Psoas muscle (tissue), 8 donors: ENCODE measurements at places on chromosomes 16 and 17.

- DNase-seq, result no peak
Observed at GRCh38 chr16:89449726-89450335, 40.5 kb downstream of the ANKRD11 start.

- no peak for DNase-seq
Observed at GRCh38 chr16:81995651-81996050, 15.6 kb downstream of the SDR42E1 start.

DNA sequence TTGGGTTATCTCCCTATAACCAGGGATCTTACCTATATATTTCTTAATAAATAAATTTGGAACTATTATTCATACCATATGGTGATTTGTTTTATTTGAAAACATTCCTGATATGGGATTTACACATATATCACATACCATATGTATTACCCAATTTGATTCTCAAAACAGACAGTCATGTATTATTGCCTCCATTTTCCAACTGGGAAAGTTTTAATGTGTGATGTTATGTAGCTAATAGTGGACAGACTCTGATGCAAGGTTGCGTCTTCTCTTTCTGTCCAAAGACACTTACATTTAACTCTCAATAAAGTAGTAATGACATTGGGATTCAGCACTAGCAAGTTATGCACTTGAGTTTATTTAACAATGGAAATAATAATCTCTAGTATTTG is 1.1 kb downstream of the KRTAP9-9 start:
- DNase-seq, result no peak

DNA sequence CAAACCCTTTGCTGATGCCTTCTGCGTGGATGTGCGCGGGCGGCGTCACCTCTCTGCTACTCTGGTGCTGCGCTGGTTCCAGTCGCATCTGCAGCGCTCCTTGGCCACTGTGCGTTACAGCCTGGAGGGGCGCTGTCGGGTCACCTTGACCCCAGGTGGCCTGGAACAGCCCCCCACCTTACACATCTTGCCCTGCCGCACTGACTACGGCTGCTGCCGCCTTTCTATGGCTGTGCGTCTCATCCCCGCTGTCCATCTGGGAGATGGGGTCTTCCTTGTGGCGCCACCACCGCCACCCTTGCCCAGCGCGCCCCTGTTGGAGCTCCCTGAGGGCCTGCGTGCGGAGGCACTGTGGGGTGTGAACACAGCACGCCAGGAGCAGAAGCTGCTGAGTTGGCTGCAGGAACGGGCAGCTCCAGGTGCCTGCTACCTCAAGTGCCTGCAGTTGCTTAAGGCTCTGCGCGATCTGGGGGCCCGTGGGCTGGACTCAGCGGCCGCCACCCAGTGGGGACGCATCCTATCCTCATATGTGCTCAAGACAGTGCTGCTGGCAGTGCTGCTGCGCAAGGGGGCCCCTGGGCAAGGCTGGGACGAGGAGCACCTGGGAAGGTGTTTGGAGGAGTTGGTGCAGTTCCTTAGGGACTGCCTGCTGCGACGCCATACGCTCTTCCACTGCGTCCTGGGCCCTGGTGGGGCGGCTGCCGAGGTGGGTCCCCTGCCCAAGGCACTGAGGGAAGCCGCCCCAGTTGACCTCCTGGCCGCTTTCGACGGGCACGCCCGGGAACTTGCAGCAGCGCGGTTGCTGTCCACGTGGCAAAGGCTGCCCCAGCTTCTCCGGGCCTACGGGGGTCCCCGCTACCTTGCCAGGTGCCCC is 1.6 kb downstream of the ITPRIPL2 start:
- no peak for DNase-seq

DNA sequence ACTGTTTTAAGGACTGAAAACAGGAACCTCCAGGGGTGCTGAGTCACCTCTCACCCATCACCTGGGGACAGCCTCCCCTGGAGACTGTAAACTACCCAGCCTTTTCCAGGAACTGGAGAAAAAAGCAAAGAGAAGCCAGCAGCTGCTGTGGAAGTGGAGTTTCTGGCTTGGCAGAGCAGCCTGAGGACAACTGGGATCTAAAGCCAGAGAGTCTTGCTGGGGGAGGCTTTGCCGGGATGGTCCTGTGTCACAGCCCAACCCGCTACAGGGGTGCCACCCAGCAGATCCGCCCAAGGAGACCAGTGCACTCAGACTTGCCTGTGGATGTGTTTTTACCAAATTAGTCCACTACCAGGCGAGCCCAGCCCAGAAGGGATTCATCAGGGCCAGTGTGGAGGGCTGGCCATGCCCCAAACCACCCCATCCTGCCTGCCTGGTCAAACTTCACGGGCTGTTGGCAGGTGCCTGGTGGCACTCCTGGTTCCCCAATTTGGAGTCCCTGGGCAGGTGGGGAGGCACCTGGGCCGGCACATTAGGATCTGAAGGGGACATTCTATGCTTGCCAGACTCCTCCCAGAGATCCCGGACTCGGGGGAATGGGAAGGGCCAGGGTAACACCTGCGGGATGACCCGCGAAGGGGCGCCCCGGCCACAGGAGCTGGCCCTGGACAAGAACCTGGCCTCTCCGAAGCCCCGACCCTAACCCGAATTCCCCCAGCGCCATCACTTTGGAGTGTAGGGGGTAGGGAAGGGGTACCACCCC is 771 bp downstream of the MSRB1 start:
- no peak for DNase-seq

DNA sequence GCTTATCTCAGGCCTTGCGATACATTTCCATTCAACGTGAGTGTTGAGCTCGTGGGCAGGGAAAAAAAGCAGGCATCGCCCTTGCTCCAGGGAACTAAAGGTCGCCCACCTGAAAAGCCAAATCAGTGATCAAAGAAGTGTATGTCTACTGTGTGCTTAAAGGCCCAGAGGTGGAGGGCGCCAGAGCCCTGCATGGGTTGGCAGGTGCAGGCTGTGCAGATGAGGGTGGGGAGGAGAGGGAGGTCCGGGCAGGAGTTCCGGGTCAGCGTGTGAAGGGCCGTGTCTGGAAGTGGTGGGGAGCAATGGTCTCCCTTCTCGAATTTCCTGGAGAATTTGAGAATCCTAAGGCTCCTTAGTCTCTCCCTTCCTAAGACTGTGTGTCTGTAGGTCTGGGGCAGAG is 7.2 kb downstream of the ADAM11 start:
- DNase-seq, result no peak

GRCh38 chr16:82470620-82471152 is 156.1 kb upstream of the CDH13 start:
- DNase-seq, result no peak

GRCh38 chr17:55062921-55063320 is 94.4 kb downstream of the STXBP4 start:
- no peak for DNase-seq

GRCh38 chr17:74631468-74632450 is 8.2 kb upstream of the CD300E start:
- no peak for DNase-seq

DNA sequence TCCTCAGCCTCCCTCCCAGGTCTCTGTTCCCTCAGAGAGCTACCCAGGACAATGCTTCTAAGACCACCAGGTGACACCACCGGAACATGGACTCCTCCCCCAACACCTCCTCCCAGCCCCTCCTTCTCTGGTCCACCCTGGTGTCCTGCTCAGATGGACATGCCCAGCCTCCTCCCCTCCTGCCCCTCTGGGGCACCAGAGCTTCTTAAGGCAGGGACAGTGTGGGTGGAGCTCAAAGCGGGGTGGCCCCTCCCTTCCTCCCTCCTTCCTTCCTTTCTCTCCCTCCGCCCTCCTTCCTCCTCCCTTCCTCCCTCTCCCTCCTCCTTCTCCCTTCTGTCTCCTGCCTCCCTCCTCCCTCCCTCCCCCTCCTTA is 22.7 kb downstream of the TRPV3 start:
- peak; percentile 79 for DNase-seq

GRCh38 chr17:66018786-66019185 is 173.1 kb downstream of the CEP112 start:
- DNase-seq, result no peak

GRCh38 chr16:28237754-28238357 is 26.1 kb upstream of the XPO6 start:
- no peak for DNase-seq

DNA sequence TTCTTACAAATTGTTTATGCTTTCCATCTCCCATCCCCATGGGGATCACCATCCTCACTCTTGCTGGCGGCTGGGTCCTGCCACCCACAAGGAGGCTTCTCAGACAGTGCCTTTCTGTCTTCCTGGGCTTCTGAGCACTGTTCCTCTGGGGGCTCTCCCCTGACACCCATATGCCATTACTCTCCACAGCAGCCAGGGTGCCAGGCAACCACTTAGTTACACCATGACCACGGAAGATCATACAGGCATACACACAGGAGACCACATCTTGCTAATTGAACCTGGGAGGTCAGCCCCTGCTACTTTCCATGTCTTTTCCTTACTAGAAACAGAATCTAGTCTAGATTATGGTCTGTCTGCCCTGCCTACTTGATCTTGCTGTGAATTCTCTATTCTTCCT is 27.7 kb upstream of the HS3ST2 start:
- no peak for DNase-seq

DNA sequence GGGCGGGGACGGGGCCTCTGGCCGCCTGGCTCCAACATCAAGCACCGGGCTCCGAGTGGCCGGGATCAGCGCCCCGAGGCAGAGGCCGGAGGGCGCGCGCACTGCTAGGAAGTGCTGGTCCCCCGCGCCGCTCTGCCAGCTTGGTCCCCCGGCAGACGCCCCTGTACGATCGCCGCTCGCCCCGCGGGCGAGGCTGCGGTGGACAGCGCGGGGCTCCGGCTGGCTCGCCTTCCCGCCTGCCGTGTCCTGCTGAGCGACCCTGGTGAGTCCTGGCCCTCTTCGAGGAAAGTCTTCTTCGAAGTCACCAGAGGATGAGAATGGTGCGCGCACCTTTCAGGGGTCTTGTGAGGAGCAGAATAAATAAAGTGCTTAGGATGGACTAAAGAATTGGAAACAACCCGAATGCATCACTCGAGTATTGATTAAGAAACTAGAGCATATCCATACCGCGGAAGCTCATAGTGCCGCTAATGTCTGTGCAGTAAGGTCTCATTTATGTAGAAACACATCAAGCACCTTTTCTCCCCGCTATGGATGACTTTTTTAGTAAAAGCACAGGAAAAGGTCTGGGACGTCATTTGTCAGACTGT is 392 bp downstream of the ZNF213 start:
- DNase-seq, result no peak

- no peak for DNase-seq
Observed at GRCh38 chr17:48068491-48068961, 20.4 kb downstream of the NFE2L1 start.

DNA sequence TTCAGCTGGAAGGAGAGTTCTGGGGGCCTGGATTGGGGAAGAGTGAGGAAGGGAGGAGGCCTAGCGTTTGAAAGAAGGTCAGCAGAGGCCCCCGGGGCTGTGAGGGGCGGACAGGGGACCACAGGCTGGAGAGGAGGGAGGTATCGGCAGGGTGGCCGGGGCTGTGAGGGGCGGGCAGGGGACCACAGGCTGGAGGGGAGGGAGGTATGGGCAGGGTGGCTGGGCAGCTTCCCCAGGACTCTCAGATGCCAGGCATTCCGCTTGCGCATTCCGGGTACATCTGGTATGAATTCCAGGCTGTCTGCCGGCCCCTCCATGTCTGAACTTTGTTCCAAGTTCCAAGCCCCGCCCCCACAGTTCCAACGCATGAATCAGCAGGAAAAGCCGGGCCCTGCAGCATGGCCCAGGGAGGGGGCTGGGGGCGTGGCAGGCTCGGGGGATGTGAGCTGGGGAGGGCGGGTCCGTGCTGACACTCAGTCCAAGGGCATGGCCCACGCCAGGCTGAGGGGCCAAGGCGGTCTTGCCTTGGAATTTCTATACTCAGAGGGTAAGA is 4.3 kb upstream of the TLCD2 start:
- DNase-seq, result peak; percentile 99

- no peak for DNase-seq
Observed at GRCh38 chr17:64092952-64093451, 36.9 kb downstream of the ERN1 start.

DNA sequence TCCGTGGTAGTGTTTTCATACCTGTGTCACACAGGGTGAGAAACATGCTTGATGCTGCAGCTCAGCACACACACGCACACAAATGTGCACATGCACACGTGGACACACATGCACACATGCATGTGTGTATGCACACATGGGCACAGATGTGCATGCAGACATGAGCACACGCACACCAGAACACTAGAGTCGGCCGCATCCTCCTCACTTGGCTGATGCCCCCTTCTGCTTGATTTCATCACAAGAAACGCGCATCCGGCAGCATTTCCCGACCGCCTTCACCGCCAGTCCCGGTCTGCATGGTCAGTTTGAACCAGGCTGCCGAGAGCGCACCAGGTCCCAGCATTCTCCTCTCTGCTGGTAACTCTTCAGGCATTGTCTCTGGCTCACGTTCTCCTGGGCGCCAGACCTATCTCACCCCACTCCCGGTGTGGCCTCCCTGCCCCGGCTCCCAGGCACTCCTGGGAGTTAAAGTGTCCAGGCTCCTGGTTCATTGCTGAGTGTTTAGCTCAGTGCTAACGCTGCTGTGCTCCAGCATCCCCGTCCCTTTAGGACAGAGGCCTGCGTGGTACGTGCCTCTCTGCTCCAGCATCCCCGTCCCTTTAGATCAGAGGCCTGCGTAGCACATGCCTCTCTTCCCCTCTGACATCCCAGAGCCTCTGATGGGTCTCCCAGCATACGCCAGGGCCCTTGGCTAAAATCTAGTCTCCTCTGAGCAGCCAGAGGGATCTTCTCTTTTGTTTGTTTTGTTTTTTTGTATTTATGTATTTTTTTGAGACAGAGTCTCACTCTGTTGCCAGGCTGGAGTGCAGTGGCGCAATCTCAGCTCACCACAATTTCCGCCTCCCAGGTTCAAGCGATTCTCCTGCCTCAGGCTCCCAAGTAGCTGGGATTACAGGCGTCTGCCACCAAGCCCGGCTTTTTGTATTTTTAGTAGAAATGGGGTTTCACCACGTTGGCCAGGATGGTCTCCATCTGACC is 16.0 kb downstream of the BAIAP2 start:
- DNase-seq, result no peak

GRCh38 chr16:63617990-63618763 is 1503.7 kb downstream of the CDH11 start:
- peak; percentile 41 for DNase-seq

GRCh38 chr16:65069766-65070165 is 52.1 kb downstream of the CDH11 start:
- no peak for DNase-seq

GRCh38 chr16:72464597-72465368 is 292.8 kb upstream of the PMFBP1 start:
- DNase-seq, result no peak

- no peak for DNase-seq
Observed at GRCh38 chr17:8324923-8325322, 14.7 kb upstream of the ODF4 start.

- no peak for DNase-seq
Observed at GRCh38 chr17:42562388-42563142, 617 bp downstream of the COASY start.

GRCh38 chr16:12811441-12812383 is 8.0 kb upstream of the CPPED1 start:
- DNase-seq, result no peak

- DNase-seq, result no peak
Observed at GRCh38 chr16:23857881-23858269, 22.1 kb downstream of the PRKCB start.
